Thoracic aorta endothelial cell (primary cell): ENCODE measurements at places on chromosomes 6 and 20. TPM values are rescaled to one million over a fixed set of nuclear protein-coding genes. Genes with fewer than 3 reads are reported as not detected.

DNAAF9 gene
- total RNA-seq: 19.0 and 19.1 TPM in 2 replicates

ULBP1 gene
- 0.43 and 1.1 TPM in 2 replicates for total RNA-seq

RAET1G gene
- 0.27 and 0.43 TPM in 2 replicates for total RNA-seq

QRSL1 gene
- 14.8 and 17.4 TPM in 2 replicates for total RNA-seq

RBPJL gene
- total RNA-seq: not detected in 2 replicates

HUS1B gene
- 1.7 and 3.2 TPM in 2 replicates for total RNA-seq

GFRA4 gene
- total RNA-seq: not detected in 2 replicates

FAM184A gene
- total RNA-seq: 0.66 and 1.1 TPM in 2 replicates

NKX2-2 gene
- not detected in 2 replicates for total RNA-seq
